ENCODE measurements at places on chromosomes 6 and 20.

DNA sequence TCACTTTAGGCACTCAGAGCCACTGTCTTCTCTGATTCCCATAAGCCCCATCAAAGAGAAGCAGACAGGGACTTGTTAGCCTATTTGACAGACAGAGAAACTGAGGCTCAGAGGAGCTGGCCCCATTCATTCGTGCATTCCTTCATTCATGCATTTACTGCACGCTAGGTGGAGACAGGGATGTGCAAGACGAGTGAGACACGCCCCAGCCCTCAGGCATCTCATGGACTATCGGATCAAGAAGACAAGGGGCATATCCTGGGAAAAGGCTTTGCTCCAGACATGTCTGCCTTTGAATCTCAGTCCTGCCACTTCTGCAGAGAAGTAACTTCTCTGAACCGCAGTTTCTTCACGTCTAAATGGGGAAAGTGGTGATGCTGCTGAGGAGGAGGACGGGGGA is 54.1 kb downstream of the BPIFB1 start:
- peak; percentile 21 for DNase-seq

- no peak for DNase-seq
These were observed 827.5 kb upstream of the CITED2 start for GRCh38 chr6:140201787-140202458.

DNA sequence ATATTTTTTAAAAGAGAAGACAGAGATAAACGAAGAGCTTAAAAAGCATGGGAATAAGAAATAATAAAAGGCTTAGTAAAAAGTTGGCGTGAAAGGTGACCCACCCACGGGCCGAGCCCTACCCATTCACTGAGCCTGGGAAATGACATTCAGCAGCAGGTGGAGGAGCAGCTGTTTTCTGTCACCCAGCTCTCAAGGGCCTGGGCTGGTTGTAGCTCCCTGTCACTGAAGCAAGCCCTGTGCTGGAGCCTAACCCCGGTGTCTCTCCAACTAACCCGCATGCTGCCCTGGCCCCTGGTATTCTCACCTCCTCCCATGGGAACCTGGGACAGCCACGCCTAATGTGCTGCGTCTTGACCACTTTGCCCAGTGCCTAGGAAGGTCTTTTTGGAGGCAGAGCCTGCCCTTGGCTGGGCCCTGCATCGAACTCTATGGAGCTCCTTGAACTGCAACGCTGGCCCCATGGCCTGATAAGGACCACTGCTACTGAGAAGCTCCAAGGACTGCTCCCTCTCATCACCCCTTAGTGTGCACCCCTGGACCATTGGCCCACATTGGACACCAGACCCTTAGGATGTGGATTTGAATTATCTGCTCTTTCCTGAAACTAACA is 68.8 kb upstream of the IYD start:
- DNase-seq, result no peak

GRCh38 chr6:100475554-100476320 is 11.0 kb upstream of the SIM1 start:
- no peak for DNase-seq

- DNase-seq, result peak; percentile 80
These were observed at the start of gene TRAM2 for GRCh38 chr6:52577022-52577777. Gene TRAM2, minus strand, starts transcription at chr6:52577060. Its CDS starts 145 bp downstream, at chr6:52576915.

DNA sequence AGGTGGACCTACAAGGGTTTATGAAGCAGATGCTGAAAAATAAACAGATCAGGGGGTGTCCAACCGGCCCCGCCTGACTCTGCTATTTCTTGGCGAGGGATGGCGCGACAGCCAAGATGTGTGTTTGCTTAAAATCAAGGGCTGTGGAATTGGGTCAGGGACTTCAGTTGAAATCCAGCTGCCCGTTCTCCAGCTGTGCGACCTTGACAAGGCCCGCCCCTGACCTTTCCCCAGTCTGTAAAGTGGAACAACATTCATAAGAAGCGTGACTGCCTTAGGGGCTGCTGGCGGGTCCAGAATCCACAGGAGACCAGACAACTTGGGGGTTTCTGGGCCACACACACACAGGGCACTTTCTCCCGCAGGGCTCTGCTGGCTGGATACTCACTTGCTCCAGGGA is 517.5 kb downstream of the PREX1 start:
- no peak for DNase-seq

- no peak for DNase-seq
These were observed 102.3 kb downstream of the PDE7B start for GRCh38 chr6:135953818-135954217.

DNA sequence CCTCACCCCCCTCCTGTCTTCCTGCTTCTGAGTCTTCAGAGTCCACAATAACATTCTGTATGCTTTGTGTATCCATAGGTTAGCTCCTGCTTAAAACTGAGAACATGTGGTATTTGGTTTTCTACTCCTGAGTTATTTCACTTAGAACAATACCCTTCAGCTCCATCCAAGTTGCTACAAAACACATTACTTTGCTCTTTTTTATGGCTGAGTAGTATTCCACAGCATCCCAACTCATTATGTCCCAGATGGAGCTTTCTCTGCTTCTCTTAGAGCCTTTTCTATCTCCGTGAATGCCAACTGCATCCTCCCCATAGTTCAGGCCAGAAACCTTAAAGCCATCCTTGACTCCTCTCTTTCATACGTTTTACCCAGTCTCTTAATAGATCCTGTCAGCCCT is 55.8 kb downstream of the STMND1 start:
- no peak for DNase-seq

DNA sequence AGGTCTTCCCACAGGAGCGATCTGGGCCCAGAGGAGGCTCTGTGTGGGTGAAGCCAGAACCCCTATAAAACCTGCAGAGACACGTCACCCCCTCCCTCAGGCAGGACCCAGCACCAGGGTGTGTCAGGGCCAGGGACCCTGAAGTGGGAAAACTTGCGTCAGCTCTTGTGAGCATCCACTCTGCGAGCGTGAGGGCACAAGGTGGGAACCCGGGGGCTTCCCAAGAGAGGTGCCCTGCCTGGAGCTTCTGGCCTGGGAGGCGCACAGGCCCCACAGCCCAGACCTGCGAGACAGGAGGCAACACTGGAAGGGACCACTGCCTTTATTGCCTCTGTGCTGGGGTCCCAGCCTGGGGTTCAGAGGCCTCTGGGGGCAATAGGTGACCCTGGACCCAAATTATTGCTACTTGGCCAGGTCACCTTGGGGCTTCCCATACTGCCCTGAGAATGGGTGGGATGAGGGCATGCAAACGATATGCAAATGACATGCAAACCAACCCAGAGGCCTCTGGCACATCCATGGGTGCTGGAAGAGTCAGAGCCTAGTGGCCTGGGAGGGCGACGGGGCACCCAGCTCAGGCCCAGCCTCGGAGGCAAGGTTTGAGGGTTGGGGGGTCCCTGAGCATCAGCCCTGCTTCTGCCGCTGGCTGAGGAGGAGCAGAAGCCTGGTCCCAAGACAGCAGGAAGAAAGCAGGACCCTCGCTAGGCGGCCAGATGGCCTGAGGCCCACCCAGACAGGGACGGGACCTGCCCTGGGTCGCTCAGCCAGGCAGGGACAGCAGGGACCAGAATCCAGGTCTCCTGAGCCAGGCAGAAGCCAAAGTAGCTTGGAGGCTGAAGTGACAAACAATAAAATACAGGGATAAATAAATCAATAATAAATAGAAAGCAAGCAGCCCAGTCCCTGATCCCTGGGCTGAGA is 5.1 kb upstream of the C20orf144 start:
- no peak for DNase-seq

DNA sequence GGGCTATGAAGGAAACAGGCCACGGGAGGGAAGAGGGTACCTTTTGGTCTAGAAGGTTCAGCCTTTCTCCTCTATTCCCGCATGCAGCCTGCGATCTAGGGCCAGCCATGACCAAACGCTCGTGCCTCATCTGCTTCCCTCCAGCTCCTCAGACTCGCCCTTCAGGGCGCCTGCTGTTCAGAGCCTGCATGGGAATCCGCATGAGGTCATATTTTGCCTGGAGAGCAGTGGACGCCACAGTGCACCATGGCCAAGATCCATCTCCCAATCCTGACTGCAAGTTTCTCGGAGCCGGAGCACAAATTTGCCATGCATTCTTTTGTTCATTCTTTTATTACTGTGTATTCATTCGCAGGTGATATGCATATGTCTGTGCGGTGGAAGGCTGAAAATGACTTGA is 608.1 kb downstream of the QKI start:
- no peak for DNase-seq

DNA sequence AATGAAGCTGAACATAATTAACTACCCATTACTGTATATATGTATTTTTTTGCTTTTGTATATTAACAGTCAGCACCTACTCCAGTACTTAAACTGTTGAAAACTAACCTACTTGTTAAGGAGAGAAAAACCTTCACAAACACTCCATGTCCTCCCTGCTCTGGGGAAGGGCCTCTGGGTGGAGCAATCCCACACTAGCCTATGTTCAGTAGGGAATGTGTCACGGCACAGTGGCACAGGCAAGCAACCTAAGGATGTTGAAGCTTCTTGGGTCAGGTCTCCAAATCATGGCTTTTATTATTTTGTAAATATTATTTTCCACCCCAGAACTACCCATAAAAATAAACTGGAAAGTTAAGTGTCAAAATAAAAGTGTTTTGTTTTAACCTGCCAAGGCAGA is 5.3 kb downstream of the MAN1A1 start:
- DNase-seq, result no peak

DNA sequence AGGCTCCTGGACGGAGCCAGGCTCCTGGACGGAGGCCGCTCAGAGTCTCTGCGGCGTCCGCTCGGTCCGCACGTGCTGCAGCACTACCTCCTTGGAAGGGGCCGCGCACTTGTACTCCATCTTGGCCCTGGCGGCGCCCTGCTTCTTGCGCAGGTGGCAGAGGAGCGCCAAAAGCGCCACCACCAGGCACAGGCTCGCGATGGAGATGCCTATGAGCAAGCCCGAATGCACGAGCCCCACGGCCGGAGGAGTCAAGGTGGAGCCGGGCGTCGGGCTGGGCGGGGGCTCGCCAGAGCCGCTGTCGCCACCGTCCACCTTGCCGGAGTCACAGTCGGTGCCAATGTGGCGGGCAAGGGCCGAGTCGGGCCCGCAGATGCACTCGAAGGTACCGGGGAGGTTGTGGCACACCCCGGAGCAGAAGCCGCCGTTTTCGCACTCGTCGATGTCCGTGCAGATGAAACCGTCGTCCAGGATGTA is 1.7 kb downstream of the THBD start:
- DNase-seq, result peak; percentile 32

DNA sequence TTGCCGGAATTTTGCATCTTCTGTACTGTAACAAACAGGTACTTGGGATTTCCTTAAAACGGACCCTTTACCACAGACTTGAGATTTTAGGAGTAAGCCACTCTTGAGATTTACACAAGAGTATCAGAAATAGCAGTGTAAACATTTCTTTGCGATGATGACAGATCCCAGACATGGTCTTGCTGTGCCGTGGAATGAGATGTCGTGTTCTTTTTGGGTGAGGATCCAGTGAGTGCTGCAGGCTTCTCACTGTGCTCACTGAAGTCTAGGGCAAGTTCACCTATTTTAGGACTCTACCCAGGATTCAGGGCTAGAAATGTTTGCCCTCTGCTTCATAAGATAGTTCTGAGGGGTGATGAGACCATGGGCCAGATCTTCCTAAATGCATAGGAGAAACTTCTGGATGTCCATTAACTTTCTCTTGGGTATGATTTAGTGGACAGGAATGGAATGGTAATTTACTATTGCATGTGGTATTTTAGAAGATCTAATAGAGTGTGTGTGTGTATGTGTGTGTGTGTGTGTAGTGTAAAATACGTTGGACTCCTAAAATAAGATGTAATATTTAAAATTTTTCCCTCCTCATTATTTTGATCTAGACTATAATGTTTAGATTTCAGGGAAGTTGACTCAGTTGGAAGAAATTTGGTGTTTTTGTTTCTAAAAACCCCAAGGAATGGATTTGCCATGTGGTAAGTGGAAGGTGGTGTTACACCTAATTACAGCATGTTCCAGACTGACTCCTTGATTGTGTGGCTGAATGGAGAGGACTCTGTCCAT is 8.5 kb downstream of the LRRC1 start:
- DNase-seq, result no peak

DNA sequence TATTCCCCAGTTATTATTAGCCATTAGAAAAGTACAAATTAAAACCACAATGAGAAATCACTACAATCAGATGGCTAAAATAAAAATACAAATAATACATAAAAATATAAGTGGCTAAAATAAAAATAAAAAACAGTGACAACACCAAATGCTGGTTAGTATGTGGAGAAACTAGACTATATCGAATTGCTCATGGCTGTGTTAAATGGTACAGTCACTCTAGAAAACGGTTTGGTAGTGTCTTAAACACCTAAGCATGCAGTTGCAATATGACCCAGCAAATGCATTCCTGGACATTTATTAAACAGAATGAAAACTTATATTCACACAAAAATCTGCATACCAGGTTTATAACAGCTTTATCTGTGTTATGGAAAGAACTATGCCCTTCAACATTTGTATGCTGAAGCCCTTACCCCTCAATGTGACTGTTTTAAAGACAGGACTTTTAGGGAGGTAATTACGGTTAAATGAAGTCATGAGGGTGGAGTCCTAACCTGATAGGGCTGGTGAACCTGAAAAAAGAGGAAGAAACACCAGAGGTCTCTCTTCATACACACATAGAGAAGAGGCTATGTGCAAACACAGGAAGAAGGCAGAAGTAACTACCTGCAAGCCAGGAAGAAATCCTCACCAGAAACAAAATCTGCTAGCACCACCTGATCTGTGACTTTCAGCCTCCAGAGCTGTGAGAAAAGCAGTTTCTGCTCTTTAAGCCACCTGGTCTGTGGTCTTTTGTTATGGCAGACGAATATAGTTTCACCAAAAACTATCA is 84.9 kb downstream of the ASCC3 start:
- no peak for DNase-seq

DNA sequence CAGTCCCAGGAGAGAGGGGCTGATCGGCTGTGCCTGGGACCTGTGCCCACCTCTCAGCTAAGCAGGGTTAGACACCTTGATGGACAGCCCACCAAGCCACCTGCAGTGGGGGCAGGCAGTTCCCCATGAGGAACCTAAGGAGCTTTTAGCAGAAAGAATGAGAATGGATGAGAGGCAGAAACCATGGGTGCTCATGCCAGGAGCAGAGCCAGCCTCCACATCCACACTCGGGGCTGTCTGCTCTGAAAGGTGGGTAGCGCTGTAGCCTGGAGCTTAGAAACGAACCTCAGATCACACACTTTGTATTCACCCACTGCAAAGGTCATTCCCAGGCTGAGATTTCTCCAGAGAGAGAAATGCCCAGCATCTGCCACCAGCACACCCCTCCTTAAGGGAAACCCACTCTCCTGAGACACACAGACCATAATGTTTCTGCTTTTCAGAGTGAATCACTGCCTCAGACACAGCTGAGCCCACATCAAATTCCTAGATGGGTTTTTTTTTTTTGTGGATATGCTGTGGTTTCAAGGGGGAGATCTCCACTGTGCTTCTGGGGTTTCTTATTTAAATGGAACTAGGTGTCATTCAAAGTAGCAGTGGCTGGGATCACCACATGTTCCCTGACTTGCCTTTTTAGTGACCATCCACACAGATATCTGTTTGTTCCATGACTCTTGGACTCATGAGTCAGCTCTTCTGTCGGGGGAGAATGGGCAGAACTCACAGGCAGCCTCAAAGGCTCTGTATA is 218.9 kb downstream of the EYA2 start:
- no peak for DNase-seq

- DNase-seq, result no peak
These were observed 103.0 kb downstream of the ADTRP start for GRCh38 chr6:11675601-11676000.
